ENCODE measurements at places on chromosomes 16 and 17.

- DNase-seq: no peak
Observed at GRCh38 chr16:21946889-21947635, 6.1 kb upstream of the UQCRC2 start.

GRCh38 chr16:86217001-86217890 lies 293.1 kb upstream of the FOXF1 start:
- DNase-seq: no peak

DNA sequence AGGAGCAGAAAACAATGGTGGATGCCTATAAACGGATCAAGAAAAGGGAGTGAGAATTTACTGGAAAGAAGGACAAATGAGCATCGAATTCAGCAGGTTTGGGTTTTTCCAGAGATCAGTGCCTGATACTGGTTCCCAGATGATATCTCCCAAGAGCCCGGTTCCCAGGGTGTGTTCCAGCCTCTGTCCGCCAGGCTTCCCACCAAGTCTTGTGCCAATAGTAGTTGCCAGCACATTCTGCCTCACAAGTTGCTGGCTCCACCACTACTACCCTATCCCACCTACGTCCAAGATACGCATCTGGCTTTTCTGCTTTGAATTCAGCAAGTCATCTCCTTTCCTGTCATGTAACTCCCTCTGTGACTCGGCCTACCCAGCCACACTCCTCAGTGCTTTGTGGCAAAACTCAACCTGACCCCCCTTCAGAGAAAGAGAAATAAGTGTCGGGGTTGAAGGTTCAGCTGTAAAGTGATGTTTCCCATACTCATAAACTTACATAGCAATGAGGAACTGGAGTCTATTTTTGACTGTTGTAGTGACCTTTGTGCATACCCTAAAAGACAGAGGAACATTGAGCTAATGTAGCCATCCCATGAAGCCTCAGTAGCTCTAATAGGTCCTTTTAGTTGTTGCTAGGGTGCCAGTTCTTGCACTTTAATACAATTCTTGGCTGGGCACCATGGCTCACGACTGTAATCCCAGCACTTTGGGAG lies 277.0 kb downstream of the IRX3 start:
- DNase-seq: no peak

GRCh38 chr16:54503011-54503855 lies 216.6 kb upstream of the IRX3 start:
- DNase-seq: no peak

- DNase-seq: peak; percentile 47
Observed at GRCh38 chr16:2964475-2965336, 631 bp downstream of the KREMEN2 start.

DNA sequence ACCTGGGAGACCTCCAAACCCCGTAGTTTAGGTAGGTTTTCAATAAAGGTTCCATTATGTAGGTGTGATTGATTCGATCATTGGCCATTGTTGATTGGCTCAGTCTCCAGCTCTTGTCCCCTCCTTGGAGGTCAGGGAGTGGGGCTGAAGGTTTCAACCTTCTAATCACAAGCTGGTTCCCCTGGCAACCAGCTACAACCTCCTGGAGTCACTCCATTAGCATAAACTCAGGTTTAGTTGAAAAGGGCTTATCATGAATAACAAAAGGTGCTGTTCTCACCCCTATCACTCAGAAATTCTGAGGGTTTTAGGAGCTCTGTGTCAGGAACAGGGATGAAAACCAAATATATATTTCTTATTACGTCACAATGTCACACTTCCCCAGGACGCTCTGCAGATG lies 28.5 kb downstream of the TMEM132E start:
- DNase-seq: no peak

DNA sequence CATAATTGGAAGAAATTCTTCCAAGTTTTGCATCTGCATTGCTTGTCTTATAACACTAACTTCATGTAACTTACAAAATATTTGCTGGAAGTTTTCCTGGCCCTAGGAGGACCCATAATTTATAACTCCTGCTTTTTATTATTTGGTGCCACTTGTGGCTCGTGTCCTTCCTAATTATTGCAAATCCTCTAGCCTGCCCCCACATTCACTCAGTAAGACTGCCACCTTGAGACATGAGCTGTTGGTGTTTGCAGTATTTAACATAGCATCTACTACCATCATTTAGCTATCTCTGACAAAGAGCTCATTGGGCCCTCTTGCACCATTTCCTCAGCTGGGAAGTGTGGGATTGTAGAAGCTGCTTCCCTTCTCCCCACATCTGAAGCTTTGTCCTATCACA lies 49.5 kb downstream of the FTO start:
- no peak for DNase-seq

DNA sequence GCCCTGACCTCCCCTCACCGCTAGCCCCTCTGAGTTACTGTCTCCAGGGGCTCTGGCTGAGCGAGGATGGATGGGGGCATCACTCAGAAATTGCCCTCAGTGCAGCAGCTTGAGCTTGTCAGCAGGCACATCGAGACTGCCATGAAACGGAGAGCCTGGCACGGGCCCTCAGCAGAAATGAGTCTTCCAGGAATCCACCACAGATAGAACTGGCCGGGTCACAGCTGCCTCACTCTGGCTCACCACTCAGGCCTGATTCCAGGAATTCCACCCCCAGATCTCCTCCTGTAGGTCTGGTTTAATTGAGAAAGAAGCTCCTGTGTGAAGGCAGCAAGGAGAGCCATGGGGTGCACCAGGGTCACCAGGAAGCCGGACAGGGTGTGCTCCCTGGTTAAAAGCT lies 85.5 kb downstream of the GSG1L start:
- DNase-seq: peak; percentile 75

- no peak for DNase-seq
Observed at GRCh38 chr17:57032343-57032742, 52.7 kb upstream of the AKAP1 start.

DNA sequence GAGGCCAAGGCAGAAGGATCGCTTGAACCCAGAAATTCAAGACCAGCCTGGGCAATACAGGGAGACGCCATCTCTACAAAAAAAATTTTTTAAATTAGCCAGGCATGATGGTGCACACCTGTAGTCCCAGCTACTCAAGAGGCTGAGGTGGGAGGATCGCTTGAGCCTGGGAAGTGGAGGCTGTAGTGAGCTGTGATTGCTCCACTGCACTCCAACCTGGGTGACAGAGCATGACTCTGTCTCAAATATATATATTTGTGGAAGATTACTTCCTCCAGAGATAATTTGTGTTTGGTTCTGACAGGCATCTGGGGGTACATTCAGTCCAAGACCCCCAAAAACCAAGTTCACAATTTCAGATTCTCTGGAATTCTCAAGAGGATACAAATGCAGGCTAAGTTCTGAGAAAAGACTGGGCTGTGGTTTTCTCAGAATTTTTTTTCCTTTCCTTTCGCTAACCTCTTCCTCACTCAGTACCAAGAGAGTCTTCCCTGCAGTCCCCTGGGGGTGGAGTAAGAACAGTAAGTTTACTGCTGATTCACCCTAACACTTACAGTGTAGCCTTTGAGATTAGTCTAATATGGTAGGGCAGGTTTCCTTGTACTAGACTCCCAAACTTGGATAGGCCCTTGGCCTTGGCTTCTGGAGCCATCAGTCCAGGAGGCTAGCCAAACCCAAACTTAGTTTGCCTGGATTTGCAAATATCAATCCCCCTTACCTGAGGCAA lies 15.1 kb downstream of the GSDMB start:
- peak; percentile 91 for DNase-seq

DNA sequence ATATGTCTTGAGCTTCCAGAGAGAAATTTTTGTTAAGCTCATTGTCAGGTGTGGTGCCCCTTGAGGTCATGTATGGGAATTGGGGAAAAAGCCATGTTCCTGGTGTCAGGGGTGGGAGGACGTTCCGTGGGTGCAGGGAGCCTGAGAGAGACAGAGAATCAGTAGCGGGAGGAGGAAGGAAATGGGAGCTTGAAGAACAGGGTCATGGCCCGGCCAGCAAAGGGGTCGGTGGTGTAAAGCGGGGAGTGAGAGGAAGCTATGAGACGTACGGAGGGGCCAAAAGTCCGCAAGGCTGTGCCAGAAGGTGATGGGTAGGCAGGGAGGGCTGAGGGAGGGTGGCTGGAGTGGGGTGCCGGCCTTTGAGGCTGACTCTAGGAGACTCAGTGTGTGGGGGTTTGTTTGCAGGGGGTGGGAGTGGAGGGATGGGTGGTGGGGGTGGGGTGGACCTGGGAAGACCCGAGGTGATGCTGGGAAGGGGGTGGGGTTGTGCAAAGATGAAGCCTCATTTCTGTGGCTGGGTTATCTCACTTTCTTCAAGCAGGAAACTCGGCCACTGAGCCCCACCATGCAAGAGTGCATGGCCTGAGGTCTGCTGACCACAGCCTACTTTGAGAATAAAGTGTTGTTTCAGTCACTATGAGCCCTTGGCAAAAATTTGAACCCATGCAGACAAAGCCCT lies 63.6 kb downstream of the PLCG2 start:
- peak; percentile 60 for DNase-seq

- DNase-seq: no peak
Observed at GRCh38 chr16:10992112-10992511, 47.7 kb downstream of the CLEC16A start.

DNA sequence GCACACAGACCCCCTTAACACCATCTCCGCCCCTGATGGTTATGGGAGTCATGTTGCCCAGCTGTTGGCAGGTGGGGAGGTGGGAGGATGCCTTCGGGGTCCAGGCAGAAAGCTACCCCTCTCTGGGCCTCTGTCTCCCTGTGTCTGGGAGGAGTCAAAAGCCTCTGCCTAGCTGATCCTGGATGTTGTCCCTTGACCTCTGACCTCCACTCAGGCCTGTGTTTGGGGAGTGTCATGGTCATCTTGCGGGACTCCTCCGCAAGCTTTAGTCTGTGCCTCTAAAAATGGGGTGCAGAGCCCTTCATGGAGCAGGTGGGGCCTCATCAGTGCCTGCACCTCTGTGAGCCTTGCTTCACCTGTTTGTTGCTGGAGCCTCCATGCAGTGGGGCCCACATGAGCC lies 3.8 kb downstream of the LLGL1 start:
- DNase-seq: no peak

- DNase-seq: no peak
Observed at GRCh38 chr17:77634710-77635109, 323.8 kb upstream of the TNRC6C start.

DNA sequence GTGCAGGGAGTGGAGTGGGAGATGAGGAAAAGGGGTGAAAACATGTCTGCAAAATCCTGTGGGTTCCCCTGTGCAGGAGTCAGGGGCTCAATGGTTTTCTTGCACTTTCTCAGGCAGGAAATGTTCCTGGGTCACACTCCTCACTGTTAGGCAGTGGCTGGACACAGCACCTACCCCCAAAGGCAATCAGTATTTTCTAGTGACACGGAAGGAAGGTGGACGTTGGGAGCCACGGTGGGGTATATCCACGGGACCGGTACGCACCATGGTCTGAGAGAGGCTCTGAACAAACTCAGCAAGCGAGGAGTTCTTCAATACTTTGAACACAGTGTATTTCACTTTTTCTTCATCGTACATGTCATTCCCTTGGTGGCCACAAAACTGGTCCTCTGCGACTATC lies 20.9 kb downstream of the LITAFD start:
- no peak for DNase-seq

DNA sequence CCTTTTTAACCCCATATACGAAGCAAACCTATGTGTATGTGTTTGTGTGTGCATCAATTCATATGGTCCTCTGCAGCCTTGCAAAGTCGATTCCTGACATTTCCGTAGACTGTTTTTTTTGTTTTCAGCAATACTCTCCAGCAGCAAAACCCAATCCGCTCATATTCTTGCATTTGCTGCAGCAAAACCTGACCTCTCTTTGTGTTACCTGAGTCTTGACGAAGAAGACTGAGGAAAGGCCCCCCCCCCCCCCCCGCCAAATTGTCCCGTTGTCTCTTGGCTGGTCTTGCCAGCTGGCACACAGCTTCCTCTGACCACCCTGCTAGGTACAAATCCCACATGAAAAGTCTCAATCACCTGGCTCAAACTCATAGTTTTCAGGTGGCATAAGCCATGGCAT lies 494.7 kb downstream of the WWOX start:
- no peak for DNase-seq

DNA sequence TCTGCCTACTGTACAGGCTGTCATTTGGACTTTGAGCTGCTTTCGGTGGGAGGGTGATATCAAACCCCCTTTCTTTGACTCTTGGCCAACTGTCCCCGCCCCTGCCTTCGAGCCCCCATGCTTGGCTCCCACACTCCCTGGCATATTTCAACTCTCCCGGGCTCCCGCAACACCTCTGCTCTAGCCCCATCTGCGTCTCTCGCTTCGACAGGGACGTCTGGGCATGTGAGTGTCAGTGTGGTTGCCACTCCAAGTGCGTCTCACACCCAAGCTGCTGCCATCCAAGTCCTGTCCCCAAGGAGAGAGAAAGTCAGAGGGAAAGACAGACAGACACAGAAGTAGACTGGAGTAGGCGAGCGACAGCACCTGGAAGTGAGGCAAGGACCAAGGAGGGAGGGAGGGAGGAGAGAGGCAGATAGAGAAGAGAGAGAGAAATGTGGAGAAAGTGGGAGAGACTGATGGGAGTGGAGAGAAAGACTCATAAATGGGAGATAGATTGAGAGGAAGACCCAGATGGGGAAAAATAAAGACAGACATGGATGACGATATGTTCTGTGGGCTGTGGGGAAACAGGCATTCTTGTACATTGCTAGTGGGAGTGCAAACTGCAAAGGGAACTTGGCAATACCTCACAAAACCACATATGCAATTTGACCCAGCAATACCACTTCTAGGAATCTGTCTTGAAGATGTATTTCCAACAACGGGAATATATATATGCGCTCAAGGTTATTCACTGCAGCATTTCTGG lies 11.8 kb downstream of the STARD3 start:
- DNase-seq: peak; percentile 53

DNA sequence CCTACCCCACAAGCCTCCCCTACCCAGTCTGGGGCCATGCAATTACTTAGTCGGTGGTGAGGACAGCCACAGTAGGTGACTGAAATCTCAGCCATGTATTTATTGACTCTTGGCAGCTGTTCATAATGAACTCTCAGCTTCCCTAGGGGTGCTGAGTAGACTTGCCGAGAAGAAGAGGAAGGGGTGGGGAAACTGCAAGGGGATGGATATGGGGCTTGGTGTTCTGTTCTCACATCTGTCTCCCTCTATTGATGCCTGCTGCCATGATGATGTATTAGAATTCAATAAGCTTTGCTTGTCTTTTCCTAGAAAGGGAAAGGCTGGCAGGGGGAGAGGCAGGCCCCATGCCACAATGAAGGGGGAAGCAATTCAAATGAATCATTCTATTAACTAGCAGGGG lies 112.9 kb downstream of the GP2 start:
- no peak for DNase-seq

- no peak for DNase-seq
Observed at GRCh38 chr16:88719933-88720296, 13.6 kb downstream of the CTU2 start.

- DNase-seq: no peak
Observed at GRCh38 chr16:68246666-68247065, 1.5 kb downstream of the PLA2G15 start.

DNA sequence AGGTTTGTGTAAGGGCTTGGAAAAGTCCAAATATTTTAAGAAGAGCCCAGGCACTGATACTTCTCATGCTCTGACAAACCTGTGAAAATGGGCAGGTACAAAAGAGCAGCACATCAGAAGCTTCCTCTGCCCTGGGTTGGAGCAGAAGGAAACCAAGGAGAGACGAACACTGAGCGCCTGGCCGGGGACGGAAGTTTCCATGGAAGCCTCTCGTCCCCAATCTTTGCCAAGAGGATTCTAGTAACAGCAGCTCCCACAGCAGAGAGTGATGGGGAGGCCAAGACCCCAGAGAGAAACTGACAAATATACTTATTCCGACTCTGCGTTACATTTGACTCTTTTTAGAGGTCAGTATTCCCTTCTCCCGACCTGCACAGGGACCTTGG lies 268.5 kb downstream of the C16orf95 start:
- no peak for DNase-seq

GRCh38 chr16:70512456-70512855 lies 10.9 kb downstream of the COG4 start:
- DNase-seq: no peak

GRCh38 chr16:83802135-83802534 lies 5.6 kb upstream of the HSBP1 start:
- no peak for DNase-seq
